ENCODE measurements at places on chromosomes 5 and 9.

DNA sequence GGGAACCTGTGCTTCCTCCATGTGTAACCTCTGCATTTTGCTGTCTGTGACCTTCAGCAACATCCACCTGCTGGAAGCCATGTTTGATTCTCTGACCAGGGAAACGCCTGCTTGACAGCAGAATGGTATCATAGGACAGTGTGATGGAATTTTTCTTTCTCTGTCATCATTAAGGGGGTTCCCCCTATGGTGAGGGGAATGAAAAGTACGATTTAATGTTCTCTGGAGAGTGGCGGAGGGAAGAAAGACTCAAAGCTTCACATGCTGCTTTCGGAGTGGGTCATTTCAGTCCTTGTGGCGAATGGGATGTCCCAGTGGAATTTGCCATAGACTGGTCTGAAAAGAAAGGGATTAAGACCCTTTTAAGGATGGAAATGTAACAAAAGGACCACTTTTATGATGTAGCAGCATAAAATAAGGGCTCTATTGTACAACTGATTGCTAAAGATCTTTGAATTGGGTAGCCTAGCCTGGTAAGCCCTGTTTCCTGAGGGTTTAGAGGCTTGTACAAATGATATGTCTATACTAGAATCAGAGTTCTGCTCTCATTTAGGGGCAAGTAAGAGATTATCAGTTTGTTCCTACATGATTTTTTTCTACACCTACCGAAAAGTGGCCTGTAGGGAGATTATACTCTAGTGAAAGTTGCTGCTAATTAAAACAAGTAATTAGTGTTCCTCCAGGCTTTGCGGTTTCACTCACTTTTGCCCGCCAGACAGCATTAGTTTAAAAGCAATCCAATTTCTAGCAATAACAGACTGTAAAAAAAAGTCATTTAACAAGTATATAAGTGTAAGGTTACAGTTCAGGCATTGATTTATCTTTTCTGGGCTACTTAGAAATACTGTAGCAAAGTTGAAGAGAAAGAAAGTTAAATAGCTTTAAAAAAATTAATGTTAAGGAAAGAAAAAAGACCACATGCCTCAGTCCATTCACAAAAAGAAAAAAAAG lies 904.5 kb downstream of the NR2F1-AS1 start:
- no peak for DNase-seq

GRCh38 chr5:132470010-132470392 lies 20.6 kb downstream of the IRF1 start:
- no peak for DNase-seq

DNA sequence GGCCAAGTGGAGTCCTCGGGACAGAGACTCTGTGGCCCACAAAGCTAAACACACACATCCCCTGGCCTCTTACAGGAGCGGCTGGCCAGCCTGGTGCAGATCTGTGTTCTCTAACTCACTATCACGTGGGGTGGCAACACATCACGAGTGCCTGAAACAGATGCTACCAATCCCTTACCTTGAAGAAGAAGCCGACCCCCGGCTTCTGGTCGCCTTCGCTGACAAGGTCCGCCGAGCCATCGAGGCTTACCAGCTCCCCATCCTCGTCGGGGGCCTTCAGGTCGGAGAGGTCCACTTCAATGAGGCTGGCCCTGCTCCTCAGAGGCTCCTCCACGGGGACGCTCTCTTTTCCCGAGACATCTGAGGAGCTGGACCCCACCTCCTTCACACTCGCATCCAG lies 86.7 kb downstream of the CAMSAP1 start:
- DNase-seq: no peak

DNA sequence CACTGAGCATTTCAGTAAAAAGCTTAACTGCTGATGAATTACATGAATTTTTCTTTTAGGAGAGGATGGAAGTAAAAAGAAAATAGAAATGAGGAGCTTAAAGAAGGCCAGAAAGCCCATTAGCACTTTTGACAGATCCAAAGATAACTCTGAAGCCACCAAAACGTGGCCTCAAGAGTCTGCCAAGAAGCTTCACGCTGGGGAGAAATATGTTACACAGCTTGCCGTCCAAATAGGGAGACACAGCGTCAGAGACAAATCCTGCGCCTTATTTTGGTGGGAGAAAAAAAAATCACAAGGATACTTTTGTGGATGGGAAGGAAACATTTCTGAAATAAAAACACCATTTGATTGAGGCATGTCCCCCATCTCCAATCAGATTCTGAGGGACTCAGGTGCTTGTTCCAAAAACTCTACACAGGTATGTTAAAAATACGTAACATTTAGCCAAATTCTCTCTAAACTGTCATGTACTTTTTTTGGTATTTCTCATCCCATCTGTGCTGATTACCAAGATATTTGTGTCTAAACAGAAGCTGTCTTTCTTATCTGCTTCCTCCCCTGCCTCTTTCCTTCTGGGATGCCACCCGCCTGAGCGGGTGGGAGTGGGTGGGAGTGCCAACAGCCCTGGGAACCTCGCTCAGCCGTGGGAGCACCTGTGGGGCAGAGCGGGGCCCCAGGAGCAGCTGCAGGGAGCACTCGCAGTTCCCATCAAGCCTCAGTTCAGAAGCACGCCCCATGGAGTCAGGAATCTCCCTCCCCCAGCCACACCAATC lies 275.5 kb downstream of the DENND1A start:
- no peak for DNase-seq

GRCh38 chr9:111000202-111000601 lies 38.1 kb downstream of the LPAR1 start:
- DNase-seq: no peak

DNA sequence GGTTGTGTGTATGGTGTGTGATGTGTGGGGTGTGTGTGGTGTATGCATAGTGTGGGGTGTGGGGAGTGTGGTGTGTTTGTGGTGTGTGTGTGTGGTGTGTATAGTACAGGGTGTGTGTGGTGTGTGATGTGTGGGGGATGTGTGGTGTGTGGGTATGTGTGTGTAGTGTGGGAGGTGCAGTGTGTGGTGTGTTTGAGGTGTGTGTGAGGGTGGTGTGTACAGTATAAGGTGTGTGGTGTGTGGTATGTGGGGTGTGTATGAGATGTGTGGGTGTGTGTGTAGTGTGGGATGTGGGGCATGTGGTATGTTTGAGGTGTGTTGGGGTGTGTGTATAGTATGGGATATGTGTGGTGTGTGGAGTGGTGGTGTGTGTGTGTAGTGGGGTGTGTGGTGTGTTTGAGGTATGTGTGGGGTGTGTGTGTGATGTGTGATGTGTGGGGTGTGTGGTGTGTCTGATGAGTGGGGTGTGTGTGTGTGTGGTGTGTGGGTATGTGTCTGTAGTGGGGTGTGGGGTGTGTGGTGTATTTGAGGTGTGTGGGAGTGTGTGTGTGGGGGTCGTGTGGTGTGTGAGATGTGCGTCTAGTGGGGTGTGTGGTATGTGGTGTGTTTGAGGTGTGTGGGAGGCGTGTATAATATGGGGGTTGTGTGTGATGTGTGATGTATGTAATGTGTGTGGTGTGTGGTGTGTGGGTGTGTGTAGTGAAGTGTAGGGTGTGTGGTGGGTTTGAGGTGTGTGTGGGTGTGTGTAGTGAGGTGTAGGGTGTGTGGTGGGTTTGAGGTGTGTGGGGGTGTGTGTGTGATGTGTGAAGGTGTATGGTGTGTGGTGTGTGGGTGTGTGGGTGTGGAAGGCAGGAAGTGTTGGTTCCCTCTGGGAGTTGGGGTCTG lies 8.6 kb downstream of the ECSCR start:
- DNase-seq: no peak

GRCh38 chr5:60611099-60611740 lies 88.7 kb downstream of the DEPDC1B start:
- no peak for DNase-seq

GRCh38 chr9:86369810-86370209 lies 15.6 kb upstream of the TUT7 start:
- no peak for DNase-seq

GRCh38 chr9:2809692-2810419 lies 34.0 kb downstream of the PUM3 start:
- DNase-seq: no peak

GRCh38 chr9:119526698-119527097 lies 157.5 kb upstream of the BRINP1 start:
- no peak for DNase-seq

- no peak for DNase-seq
Observed at GRCh38 chr5:40414922-40415321, 264.8 kb upstream of the PTGER4 start.

DNA sequence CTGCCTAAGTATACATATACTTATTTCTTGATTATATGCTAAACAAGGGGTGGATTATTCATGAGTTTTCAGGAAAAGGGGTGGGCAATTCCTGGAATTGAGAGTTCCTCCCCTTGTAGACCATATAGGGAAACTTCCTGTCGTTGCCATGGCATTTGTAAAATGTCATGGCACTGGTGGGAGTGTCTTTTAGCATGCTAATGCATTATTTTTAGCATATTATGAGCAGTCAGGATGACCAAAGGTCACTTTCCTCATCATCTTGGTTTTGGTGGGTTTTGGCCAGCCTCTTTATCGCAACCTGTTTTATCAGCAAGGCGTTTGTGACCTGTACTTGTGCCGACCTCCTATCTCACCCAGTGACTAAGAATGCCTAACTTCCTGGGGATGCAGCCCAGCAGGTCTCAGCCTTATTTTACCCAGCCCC lies 80.9 kb downstream of the ALDH7A1 start:
- no peak for DNase-seq

DNA sequence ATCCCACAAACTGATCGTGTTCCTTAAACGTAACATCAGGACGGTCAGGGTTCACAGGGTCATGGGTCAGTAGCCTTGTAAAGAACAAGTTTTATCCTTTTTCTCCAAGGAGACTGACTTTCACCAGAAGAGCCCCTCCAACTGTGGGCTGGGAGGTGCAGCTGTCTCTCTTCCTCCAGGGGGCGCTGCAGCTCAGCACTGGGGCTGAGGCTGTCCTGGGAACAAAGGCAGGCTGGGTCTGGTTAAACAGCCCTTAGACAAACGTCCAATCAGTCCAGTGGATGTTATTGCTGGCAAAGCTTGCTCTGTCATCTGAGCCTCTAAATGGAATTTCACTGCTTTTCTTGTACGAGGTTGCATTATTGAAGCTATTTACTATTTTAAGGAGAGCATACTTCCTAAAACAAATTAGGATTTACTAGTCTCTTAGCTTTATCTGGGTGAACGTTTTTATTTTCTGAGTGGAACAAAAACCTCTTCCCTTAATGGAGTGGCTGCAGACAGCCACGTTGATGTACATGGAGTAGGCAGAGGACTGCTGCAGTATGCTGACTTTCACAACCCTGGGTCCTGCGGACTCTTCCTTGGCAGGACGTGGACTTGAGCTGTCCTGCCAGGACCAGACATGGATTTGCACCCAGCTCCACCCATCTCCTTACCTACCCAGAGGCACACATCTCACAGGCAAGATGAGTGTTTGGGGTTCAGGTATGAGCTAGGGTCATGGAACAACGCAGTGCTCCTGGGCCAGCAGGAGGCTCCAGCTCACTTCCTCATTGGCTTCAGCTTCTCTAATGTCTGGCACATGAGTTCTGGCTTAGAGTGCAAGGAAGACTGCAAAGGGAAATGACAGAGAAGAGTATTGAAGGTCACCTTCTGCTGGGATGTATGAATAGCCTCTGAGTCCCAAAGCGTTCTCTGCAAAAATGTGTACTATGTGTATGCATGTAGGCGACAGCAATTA lies 7.8 kb downstream of the EXOSC2 start:
- peak; percentile 39 for DNase-seq

GRCh38 chr5:124043456-124043855 lies 531.5 kb downstream of the CSNK1G3 start:
- DNase-seq: no peak

DNA sequence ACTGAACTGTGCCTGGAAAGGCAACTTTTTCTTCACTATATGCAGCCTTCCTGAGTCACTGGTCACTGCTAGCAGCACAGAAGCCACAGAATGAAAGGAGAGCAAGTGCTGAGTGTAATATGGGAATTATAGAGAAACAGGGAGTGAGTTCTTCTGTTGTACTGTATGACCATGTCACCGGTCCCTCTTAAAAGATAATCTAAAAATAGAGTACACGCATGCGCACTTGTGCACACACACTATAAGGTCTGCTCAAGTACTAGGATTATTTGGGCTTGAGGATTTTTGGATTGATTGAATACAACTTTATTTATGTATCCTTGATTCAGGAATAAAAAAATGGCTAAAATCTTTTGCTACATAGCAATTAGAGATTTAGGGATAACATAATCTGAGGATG lies 571.9 kb downstream of the PDE4D start:
- no peak for DNase-seq

DNA sequence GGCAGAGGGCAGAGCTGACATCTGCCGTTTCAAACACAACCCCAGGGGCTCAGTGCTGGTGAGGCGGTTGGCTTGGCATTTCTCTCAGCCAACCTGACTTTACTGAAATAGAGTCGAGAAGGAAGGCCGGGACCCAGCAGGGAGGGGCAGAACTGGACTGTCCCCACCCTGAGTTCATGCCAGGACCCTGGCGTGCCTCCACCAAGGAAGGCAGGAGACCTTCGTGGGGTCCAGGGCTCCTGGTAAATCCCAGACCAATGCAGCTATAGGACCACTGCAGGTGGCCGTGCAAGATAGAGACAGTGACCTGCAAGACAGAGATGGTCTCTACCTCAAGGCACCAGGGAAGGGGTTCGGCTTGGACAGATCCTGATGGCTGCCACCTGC lies 132.9 kb downstream of the ROR2 start:
- DNase-seq: no peak

- no peak for DNase-seq
Observed at GRCh38 chr5:173675287-173675996, 59.0 kb upstream of the BOD1 start.

GRCh38 chr9:93437996-93438395 lies 13.5 kb upstream of the FAM120A start:
- no peak for DNase-seq

DNA sequence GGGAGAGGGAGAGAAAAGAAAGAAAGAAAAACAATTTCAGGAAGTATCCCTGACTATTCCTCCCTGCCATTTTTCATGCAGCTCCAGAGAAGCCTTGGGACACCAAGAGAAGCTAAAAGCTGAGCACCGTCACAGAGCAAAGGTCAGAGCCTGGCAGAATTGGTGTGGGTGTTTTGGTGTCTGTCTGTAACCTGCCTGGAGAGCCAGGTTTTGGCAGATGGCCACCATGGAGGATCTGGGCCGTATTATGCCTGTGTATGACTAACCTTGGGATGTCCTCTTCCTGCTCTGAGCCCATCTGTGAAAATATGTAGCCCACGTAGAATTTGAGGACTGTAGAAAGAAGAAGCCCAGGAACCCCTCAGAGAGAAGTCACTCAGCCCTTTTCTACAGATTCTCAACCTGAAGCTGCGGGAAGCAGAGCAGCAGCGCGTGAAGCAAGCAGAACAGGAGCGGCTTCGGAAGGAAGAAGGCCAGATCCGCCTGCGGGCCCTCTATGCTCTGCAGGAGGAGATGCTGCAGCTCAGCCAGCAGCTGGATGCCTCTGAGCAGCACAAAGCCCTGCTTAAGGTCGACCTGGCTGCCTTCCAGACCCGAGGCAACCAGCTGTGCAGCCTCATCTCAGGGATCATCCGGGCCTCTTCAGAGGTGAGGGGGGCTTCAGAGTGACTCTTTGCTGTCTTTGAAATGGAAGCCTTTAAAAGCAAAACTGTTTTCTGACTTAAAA lies 18.8 kb downstream of the GLE1 start:
- no peak for DNase-seq
